ENCODE measurements at places on chromosomes 7 and 10. TPM values are rescaled to one million over a fixed set of nuclear protein-coding genes. Genes with fewer than 3 reads are reported as not detected.

DNA sequence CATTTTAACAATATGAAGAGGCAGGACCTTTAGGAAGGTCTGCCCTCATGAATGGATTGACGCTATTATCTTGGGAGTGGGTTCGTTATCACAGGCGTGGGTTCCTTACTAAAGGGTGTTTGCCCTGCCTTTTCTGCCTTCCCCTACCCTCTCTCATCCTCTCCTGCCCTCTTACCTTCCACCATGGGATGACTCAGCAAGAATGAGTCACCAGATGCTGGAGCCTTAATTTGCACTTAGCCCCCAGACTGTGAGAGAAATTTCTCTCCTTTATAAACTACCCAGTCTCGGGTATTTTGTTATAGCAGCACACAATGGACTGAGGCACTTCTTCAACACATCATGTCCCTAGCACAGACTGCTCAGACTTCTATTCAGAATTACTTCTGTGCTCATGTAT lies 31.4 kb upstream of the ZNF32 start:
- no peak for DNase-seq

- no peak for DNase-seq
These were observed 237.3 kb downstream of the ZMYND11 start for GRCh38 chr10:372566-372965.

DNA sequence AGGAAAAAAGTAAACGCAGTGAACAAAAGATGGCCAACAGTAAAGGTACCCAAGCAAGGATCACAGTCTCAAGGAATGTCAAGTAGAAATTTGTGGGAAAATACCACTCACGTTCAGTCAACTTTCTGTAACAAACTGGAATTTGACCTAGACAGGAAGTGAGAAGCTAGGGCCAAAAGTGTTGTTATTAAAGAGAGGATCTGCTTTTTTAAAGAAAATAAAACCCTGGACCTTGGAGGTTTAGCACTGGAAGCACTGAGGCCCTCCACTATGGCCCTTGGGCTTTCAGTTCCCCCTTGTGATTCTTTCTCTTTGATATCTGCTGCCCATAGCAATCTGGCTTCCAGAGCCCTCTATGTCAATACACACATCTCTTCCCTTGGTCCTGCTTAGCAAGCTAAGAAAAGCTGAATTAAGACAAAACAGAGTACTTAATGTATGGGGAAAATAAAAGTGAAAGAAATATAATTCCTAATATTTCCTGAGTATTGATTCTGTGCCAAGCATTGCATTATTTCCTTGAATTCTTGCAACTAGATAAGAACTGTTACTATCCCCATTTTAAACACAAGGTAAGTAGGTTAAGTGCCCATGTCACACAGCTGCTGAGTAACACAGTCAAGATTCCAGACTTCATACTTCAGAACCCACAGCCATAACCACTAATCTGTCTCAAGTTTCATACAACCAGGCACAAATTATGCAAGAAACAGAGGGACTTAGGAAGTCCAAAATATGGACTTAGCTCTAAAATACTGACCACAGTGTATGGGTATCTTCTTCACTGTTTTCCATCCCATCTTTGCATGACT lies 2.6 kb upstream of the ZNF438 start:
- no peak for DNase-seq

GRCh38 chr7:80721883-80722615 lies 83.6 kb downstream of the CD36 start:
- DNase-seq, result no peak

Gene TMEM168
- 18.2 TPM for total RNA-seq

- DNase-seq, result no peak
These were observed 264.0 kb downstream of the ARL4A start for GRCh38 chr7:12951397-12951801.

- no peak for DNase-seq
These were observed 33.2 kb upstream of the CABCOCO1 start for GRCh38 chr10:61629576-61629975.

GRCh38 chr10:100374200-100374655 lies 27.2 kb downstream of the SCD start:
- no peak for DNase-seq

DNA sequence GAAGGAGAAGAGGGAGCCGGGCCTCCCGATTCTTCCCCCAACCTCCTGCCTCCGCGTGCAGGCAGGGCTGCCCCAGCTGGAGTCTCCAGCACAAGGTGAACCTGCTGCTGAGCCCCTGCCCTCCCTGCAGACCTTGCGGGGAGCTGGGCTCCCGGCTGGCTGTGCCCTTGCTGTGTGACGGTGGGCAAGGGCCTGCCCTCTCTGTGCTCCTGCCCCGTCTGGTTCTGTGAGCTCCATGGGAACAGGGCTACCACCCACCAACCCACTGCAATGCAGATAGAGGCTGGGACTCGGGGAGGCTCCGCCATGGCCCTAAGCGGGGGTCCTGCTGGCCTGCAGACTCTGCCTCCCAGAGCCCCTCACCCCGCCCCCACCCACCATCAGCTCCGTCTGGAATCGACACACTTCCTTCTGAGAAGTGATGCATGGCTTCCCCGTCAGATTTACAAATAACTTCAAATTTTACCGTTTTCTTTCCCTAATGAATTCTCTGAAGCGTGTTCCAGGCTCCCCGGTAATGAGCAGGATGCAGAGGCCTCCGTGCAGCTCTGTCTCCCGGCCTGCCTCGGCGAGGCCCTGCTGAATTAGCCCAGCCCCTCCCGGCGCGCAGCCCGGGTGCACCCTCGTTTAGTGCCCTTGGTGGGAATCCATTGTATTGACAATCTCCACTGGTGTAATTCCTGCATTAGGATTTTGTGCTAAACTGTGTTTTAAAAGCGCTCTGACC lies 111.0 kb downstream of the MICALL2 start:
- DNase-seq, result no peak

Gene PCGF6
- total RNA-seq, result 19.3 TPM

- DNase-seq, result no peak
These were observed 10.2 kb downstream of the ZRANB1 start for GRCh38 chr10:124952123-124952522.

- DNase-seq, result no peak
These were observed 6.3 kb downstream of the MTPN start for GRCh38 chr7:135970682-135971365.

- DNase-seq, result no peak
These were observed 79.0 kb upstream of the TCF7L2 start for GRCh38 chr10:112871021-112871420.

GRCh38 chr10:106111246-106111645 lies 1053.3 kb downstream of the SORCS1 start:
- DNase-seq, result no peak

Gene PNLIPRP3
- not detected for total RNA-seq

DNA sequence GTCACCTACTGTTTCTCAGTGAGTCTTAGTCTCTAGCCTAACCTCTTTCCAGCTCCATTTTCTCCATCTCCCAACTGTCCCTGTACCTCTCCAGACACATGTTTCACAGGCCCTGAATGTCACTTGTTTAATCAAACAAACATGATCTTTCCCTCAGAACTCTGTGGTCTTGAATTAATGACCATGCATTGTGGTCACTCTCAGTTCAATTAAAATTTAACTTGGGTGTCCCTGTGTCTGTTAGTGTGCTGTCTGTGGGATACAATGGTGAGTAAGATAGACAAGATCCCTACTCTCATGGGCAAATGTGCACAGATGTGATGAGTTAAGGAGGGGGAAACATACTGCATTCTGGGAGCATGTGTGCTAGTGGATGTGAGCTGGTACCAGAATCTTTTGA lies 65.0 kb downstream of the RBM33 start:
- DNase-seq, result no peak

DNA sequence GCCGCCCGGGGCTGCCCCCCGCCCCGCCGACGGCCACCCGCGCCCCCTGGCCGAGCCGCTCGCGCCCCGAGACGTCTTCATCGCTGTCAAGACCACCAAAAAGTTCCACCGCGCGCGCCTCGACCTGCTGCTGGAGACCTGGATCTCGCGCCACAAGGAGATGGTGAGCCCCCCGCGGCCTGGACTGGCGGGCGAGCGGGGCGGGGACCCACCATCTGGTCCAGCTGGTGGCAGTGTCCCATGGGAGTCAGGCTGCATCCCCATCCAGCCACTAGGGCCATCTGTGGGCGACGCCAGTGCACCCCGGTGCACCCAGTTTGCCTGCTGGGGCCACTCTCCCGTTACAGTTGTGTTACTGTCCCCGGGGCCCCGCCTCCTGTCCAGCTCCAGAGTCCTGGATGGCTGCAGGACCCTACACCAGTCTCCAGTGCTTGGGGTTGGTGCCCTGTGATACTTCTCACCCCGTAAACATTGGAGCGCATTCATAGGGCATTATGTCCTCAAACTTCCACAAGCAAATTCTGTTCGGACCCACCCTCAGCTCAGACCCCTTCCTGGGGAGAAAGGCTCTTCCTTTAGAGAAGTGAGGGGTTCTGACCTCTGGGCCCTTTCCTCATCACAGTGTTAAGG lies 672 bp downstream of the LFNG start:
- no peak for DNase-seq

DNA sequence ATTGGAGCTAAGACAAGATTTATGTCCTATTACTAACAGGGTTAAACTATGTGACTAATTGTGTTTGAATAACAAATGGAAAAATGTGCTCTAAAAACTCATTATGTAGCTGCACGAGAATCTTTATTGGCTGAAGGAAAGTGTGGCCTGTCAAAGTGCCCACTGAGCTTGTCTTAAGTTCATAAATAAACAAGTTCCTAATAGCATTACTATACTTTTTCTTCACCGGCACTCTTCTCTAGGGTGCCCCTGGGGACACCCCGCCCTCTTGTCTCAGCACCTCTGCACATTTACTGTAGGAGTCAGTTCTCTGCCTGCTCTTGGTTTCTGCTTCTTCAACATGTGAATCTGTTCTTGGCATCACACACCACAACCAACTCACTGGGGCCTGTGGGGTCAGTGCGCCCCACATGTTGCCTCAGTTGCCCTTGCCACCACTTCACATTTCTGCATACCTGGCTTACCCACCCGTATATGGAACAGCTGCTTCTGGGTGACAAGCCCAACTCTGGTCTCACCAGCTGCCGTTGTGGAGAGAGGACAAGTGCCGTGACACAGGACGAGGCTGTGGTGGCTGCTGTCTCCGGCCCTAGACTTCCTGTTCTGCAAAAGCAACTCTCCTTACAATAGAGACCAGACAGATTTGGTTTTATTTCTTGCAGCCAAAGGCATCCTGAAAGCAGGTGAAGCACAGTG lies 96.3 kb upstream of the DDC start:
- DNase-seq, result no peak

- DNase-seq, result no peak
These were observed 9.2 kb upstream of the DDIT4 start for GRCh38 chr10:72264536-72264935.

DNA sequence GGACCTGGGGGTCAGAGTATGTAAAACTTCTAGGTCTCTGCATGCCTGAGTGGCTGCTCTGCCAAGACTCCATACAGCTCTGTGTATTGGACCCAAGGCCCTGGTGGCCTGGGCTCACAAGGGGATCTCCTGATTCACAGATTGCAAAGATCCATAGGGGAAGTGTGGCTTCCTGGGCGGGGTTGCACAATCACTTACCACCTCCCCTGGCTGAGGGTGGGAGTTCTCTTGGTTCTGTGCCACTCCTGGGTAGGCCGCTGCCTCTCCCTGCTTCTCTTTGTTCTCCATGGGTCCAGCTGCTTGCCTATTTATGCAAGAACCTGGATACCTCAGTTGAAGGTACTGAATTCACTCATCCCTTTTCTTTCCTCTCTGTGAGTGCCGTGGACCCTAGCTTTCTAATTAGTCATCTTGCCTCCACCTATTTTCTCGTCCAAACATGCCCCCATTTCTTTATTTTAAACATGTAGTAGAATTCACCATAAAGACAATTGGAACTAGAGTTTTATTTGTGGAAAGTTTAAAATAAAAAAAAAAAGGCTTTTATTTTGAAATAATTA lies 18.5 kb upstream of the AGR3 start:
- DNase-seq, result no peak

Gene NPC1L1
- not detected for total RNA-seq

Gene LRRTM3
- not detected for total RNA-seq

GRCh38 chr10:52566471-52567246 lies 205.9 kb downstream of the MBL2 start:
- no peak for DNase-seq

DNA sequence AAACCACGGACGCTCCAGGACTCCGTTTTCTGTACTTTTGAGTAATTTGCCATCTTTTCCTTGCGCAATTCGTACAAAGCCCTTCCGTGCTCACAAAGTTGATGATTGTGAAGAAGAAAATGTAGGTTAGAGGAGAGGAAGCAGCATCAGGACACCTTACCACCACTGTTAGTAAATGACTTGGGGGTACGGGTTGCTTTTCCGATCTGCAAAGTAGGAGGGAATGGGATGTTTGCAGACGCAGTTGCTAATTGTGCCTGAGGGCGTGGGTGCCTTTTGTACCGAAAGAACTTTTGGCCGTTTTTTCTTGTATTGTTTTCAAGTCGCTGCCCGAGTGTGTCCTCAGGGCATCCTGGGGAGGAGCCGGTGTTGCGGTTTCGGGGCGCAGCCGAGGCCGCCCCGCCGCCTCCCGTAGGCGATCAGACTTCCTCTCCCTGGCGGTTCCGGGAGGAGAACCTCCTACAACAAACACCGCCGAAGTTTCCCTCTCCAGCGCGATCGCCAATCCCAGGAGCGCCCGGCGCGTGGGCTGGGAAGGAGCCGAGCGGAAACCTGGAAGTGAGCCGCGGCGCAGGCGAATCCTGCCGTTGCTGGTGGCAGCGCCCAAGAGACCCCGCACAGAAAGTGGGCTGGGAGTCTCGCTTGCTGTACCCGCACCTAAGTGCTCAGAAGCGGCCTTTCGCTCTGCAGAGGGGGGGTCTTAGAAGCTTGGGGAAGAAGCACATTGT lies 1.0 kb downstream of the PRR15 start:
- no peak for DNase-seq

- no peak for DNase-seq
These were observed 280.5 kb downstream of the POM121L12 start for GRCh38 chr7:53315981-53316380.

DNA sequence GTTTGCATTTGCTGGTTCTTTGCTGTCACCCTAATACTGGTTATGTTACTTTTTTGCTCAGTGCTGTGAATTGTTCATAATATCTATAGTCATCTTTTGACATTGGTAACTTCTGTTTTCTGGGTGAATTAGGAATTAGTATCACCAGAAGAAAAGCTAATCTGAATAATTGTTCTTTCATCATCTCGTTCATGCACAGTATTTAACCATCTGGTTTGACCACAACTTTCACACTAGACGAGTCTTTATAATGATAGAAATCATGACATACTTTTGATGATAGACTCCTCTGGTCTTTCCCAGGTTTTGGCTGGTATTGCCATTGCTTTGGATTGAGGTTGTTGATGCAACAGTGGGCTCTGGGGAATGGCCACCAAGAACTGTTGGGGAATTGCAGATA lies 25.1 kb downstream of the SGPL1 start:
- no peak for DNase-seq

GRCh38 chr7:142345811-142346210 lies 88.0 kb upstream of the PRSS58 start:
- DNase-seq, result no peak

DNA sequence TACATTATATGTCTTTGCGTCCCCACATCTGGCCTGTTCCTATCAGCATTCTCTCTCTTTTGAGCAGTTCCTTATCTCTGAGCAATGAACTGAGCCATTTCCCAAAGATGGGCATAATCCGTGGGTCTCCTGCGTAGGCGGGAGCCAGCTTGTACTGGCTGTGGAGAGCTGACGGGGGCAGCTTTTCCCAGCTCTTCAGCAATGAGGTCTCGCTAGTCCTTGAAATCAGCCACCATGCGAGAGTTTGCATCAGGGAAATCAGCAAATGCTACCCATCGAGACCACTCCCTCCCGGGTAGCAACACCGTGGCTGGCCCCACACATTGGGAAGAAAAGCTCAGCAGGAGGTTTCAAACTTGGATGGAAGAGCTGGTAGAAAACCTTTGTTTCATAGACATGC lies 51.9 kb upstream of the FAM180A start:
- DNase-seq, result no peak

Measured in activated T-helper 1 cell treated with anti-CD3 and anti-CD28 coated beads, Interleukin-12 subunit alpha, Interleukin-12 subunit beta, Interleukin-2, Interleukin-4 antibody, amounts not matched to agents 30 ng/mL and 10 ng/mL and 1 ng/mL, durations not matched to agents 14 hours and 24 hours and 36 hours (primary cell).